ENCODE measurements at places on chromosomes 3 and 15. TPM values are rescaled to one million over a fixed set of nuclear protein-coding genes. Genes with fewer than 3 reads are reported as not detected.

GRCh38 chr15:81363276-81363675 is 10.7 kb downstream of the TMC3 start:
- no peak for DNase-seq

DNA sequence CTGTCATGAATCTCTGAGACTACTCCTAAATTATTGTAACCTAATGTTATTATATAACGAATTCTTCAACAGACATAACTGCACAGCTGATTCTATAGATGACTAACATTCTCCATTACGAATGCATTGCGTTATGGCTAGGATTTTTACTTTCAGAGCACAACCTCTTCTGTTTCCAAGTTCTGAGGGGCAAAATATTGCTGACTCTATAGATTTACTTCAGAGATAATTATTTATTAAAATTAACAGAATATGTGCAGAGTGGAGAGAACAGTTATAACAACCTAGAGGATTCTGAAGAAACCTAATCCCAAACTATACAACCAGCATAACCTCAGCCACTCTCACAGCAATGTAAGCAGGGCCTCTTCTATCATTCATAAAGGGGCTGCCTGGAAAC is 25.9 kb downstream of the SLITRK3 start:
- DNase-seq = no peak

GRCh38 chr15:67944010-67944641 is 104.3 kb upstream of the RNU6-1 start:
- peak; percentile 92 for DNase-seq

GRCh38 chr3:158790901-158791589 is 10.8 kb upstream of the MFSD1 start:
- DNase-seq = no peak

DNA sequence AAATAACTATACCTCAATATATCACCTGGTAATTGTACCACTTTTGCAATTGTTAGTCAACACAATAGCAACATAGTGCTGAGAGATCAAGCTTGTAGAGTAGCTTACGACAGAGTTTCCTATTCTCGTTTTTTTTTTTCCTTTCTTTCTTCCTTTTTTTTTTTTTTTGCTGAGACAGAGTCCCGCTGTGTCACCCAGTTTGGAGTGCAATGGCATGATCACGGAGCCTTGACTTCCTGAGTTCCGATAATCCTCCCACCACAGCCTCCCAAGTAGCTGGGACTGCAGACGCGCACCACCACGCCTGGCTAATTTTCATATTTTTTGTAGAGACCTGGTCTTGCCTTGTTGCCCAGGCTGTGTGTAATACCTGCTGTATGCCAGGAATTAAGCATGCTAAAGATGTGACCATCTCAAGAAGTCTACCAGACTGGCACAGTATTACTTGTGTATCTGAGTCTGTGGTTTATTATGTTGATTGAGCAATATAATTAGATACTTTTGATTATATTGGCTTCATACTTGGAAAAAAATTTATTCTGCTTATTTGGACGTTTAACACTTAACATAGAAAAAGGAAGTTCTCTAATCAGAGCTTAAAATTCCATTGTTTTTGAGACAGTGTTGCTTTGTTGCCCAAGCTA is 3.0 kb downstream of the SELENOT start:
- no peak for DNase-seq

- no peak for DNase-seq
These were observed 37.6 kb upstream of the ATP11B start for GRCh38 chr3:182755712-182756111.

- no peak for DNase-seq
These were observed at the start of gene CACNA2D3 for GRCh38 chr3:54122324-54123002. TSS of gene CACNA2D3 (plus strand) at chr3:54122552.

PROS1 gene
- total RNA-seq = 77.7 TPM

DNA sequence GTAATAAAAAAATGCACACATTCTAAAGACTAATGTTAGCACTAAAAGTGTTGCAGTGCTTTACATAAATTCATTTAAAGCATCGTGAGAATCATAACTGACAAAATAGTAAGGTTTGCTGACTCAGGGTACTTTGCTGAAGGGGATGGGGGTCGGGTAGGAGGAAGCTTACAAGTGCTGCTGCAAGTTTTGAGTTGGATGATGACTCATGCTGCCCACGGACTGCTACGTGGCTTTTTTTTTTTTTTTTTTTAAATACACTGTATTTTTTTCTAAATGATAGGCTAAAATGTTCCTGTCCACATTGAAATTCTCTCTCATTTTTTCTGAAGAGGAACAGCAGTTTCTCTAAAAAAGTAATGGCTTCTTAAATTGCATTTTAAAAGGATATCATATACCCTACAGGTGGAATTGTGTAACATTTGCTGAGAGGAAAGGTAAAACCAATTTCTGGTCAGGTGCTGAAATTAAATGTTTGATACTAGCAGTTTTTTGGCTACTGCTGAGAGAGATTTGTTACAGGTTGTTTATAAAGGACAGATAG is 2.2 kb downstream of the MAPK6 start:
- DNase-seq = no peak

DNA sequence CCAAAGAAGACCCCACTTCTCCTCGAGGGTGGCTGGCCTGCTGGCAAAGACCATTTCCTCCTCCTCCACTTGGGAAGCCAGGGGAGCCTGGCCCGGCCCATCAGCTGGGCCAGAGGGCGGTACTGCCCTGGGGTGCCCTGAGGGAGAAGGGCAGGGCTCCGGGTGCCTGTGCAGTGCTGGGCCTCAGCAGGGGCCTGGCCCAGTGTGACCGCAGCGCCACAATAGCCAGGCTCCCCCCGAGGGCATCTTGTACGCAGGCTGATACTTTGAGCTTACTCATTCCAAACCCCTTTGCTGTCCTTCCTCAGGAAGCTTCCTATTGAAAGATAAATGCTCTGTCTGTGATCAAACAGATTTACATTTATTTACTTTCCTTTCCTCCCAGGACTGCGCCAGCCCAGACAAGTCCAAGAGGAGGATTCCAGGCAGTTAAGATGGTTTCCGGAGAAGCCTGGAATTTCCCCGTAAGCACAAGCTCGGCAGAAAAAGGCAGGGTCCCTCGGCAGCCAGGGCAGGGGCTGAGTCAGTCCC is 240.1 kb downstream of the XXYLT1 start:
- DNase-seq = no peak

NMNAT3 gene
- total RNA-seq = 11.0 TPM

ZNF774 gene
- 4.3 TPM for total RNA-seq

KIF9 gene
- total RNA-seq = 8.8 TPM

LMAN1L gene
- 13.8 TPM for total RNA-seq

Data from right atrium auricular region (tissue), 2 donors.